GM13976 (cell line): ENCODE measurements at places on chromosomes 11 and 22.
A peak's percentile ranks its signal among the peaks of the same experiment; 100 is the strongest.

- DNase-seq: peak; percentile 54
Observed at GRCh38 chr11:118240999-118241763, 11.0 kb downstream of the MPZL3 start.

- DNase-seq: no peak
Observed at GRCh38 chr11:75954039-75954438, 139.0 kb downstream of the UVRAG start.

DNA sequence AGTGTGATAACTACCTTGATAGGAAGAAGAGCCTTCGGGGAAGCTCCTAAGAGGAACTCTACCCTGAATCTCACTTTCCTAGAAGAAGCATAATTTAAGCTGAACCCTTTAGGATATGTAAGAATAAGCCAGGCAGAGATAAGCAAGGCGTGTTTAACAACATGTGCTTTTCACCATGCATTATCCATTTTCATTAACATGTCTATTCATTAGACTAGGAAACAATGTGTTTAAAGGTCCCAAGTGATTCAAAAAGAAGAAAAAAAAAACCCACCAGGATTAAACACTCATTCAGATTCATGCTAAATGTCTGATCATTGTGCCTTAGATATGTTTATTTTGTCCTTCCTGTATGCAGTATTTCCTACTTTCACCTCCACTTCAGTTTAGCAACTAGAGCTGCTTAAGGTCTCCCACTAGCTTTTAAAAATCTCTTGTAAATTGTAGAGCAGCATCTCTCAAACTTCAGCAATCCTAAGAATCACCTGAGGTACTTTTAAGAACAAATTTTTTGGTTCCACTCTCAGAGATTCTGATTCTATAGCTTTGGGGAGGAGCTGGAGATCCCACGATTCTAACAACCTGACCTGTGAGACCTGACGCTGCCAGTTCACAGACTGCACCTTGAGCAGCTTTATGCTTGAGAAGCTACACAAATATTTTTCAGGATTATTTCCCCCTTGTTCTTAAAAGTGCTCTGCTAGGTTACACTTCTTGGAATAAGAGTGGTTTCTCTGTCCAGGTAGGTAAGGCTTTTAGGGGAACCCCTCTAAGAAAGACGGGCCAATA, 955.4 kb upstream of the CCDC90B start:
- DNase-seq: no peak

- DNase-seq: peak; percentile 6
Observed at GRCh38 chr11:12319461-12319951, 57.9 kb upstream of the PARVA start.

DNA sequence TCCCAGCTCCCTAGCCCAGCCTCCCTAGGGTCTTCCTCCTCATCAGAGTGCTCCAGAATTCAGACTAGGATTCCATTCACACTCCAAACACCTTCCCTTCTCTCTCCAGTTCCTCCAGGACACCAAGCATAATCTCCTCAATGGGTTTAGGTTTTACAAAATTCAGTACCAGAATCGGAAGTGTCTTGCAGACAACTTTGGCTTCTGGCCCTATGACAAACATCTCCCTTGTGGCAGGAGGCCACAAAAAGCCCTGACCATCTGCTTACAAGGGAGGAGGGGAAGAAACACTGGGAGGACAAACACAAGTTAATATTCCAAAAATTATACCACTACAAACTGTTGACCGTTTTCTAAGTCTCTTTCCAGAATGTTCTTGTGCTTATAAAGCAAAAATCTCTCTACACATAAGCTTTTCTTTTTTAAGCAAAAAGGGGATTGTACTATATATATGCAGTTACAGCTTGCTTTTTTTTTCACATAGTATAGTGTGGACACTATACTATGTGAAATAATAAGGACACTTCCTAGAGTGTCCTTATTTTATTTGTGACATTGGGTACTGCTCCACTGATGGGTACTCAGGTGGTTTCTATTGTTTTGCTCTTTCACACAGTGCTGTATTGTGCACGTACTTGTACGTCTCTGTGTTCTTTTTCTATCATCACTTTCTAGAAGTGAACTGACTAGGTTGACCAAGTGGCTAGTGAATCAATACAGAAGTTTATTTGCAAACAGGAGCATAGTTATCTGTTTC, 78.7 kb downstream of the BDNF start:
- no peak for DNase-seq

GRCh38 chr22:30219049-30219654, 27.4 kb downstream of the LIF start:
- no peak for DNase-seq

DNA sequence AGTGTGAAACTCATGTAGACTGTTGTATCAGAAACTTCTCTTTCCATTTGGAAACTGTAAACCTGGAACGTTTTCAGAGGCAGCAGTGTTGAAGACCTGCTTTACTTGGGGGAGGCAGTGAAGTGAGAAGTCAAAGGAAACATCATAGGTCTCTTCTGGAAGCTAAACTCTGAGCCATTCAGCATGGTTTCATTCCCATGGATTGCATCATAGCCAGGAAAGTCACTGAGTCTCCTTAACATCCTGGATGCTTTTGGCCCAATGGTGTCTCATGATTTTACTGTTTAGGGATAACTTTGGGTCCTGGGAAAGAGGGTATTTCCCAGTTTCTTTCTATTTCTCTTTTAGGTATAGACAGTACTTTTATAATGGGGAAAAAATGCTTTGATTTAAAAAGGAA, 153.2 kb upstream of the E2F8 start:
- no peak for DNase-seq

GRCh38 chr11:11998091-11998781, 10.2 kb downstream of the DKK3 start:
- no peak for DNase-seq

DNA sequence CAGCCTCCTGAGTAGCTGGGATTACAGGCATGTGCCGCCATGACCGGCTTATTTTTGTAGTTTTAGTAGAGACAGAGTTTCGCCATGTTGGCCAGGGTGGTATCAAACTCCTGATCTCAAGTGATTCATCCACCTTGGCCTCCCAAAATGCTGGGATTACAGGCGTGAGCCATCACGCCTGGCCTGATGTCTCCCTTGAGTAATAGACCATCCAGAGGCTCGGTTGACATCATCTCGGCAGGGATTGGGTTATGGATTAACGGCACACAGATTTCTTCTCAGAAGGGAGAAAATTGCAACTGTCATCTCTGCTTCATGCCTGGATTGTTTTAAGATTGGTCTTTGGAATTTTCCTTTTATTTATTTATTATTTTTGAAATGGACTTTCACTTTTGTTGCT, 239.2 kb upstream of the LARGE1 start:
- no peak for DNase-seq

DNA sequence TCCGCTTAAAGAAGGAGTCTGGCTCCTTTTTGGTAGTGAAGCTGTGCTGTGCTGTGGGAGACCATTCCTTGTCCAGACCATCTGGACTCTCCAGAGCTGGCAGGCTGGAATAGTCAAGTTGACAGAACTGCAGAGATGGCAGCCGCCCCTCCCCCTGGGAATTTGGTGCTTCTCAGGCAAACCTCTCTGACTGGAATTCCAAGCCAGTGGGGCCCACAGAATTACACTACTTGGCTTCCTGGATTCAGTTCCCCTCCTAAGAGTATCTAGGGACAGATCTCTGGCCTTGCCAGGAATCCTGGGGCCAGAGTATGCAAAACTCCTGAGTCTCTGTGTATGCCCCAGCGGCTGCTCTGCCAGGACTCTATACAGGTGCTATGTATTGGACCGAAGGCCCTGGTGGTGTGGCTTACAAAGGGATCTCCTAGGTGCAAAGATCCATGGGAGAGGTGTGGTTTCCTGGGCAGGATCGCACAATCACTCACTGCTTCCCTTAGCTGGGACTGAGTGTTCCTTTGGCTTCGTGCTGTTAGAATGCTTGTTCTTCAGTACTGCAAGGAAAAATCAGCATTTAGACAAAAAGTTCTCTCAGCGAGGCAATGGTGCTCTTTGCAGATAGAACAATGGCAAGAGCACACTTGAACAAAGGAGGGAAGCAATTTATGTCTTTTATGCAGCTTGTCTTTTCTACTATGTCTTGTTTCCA, 86.8 kb downstream of the PRMT3 start:
- no peak for DNase-seq

DNA sequence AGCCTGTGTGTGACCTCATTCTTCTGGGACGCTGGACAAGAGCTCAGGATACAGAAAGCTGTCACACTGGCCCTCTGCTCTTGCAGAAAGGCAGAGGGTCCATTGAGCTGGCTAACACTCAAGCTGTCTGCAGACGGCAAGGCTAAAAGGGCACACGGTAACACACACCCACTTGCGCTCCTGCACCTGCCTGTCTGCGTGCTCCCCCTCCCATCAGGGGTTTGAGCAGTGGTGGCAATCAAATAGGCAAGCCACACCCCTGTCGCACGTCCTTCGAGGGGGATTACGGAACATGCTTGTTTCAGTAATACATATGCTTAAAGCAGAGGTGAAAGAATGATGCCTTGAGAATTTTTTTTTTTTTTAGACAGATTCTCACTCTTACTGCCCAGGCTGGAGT, 7.1 kb upstream of the QSER1 start:
- DNase-seq: no peak
